Effector CD4-positive, alpha-beta T cell (primary cell): ENCODE measurements at places on chromosomes 7 and 10.

GRCh38 chr7:67729771-67730170 is 733.1 kb downstream of the TYW1 start:
- DNase-seq, result no peak

DNA sequence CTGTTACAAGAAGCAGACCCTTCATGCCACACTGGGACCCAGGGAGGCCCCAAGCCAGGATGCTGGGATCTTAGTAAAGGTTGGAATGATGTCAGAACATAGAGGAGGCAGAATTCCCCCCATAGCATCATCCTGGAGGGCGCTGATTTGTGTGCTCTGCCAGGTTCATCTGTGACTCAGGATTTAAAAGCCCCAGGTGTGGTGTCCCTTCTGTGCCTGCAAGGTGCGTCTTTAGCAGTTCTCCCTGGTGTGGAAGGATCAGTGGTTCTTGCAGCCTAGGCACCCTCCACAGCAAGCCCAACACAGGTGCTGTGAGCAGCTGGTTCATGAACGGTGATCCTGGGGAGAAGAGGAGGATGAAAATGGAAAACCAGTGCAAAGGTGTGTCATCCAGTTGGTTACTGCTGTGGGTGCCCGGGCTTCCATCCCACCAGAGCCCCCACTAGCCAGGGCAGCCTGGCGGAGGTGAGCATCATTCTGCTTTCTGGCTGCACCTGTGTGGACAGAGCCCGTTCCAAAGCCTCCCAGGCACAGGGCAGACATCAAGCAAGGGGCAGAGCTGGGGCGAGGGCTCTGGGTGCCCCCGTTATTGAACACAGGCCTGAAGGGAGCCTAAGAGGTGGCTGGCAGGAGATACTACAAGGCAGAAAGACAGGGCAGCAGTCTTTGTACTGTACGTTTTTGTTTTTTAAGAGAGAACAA is 49.5 kb downstream of the IKZF1 start:
- DNase-seq, result no peak

- DNase-seq, result peak; percentile 46
Observed at GRCh38 chr10:22320591-22321155, at the start of gene BMI1. Gene BMI1, plus strand, starts transcription at chr10:22321099. Its CDS starts 5,351 bp downstream, at chr10:22326450.

DNA sequence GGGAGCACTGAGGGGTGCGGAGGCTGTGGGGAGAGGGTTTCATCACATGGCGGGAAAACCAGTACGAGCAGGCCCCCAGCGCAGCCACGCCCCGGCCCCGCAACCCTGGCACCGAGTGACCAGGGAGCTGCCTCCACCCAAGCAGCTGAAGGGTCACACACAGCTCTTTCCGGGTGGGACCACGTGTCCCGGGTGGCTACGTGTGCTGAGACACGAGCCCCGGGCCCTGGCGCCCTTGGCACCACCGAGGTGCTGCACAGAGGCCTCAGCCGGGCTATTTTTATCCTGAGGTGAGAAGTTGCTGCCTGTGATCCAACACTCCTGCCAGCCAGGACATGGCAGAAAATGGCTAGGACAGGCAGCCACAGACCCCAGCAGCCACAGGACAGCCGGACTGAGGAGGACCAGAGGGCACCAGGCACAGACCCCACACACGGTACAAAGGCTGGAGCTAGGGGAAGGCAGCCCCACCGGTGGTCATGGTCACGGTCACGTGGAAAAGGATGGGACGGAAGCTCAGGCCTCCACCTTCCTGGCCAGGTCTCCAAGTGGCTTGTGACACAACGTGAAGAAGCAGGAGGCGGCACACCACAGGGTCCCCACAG is 223.7 kb downstream of the MAD1L1 start:
- DNase-seq, result no peak

- DNase-seq, result no peak
Observed at GRCh38 chr10:111295788-111296187, 219.0 kb downstream of the ADRA2A start.

DNA sequence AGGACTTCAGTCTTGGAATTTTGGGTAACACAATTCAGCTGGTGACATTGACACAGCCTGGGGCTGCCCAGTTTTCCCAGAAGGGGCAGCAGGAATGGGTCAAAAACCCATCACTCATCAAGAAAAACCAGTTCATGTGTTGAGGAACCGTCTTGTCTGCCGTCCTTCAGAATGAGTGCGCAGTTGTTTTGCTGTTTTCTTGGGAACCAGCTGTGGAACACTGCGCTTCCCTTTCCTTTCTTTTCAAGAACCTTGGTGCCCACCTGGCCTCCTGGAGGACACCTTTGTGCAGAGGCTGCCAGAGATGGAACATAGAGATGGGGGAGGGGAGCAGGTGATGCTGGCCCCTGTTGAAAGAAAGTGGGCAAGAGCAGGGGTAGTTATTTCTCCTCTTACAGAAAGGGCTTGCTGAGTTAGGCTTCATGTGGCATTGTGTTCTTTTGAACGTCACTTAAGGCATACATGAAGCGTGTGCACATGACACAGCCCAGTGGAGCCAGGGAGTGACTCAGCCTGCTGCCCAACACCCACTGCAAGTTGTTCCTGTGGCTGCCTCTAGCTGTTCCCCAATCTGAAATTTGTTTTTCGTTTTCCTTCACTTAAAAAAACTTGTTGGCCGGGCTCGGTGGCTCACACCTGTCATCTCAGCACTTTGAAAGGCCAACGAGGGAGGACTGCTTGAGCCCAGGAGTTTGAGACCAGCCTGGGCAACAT is 87.4 kb upstream of the TNS3 start:
- no peak for DNase-seq
